ENCODE measurements at places on chromosomes 7 and 10. TPM values are rescaled to one million over a fixed set of nuclear protein-coding genes. Genes with fewer than 3 reads are reported as not detected.

GRCh38 chr10:124642088-124642710, 102.0 kb downstream of the FAM53B start:
- no peaks in the 10 kb centered on the region for H3K27me3 ChIP-seq
- H3K4me3 ChIP-seq = no peak overlapping the region
- no peak overlapping the region for H3K27ac ChIP-seq
- no peak for DNase-seq
- no peaks in the 10 kb centered on the region for H3K36me3 ChIP-seq
- peaks cover 14% of the 10 kb centered on the region for H3K4me1 ChIP-seq

SPDYE2B gene
- total RNA-seq = not detected

DNA sequence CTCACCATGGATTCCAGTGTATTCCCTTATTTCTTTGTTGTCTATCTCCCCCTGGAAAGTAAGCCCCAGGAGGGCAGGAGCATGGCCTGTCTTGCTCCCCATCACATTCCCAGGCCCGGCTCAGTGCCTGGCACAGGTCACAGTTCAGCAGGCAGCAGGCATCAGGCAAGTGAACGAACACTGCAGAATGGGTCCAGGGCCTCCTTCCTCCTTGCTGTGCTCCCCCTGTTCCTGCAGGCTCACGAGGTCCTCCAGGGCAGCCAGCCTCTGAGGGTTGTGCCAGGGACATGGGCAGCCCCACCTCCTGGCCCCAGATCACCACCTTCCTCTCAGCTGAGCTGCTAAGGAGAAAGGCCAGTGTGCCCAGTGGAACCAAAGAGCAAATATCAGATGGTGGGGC, 41.8 kb downstream of the PDLIM1 start:
- H3K36me3 ChIP-seq = no peaks in the 10 kb centered on the region
- H3K4me3 ChIP-seq = no peak overlapping the region
- no peak for DNase-seq
- peaks cover 15% of the 10 kb centered on the region for H3K4me1 ChIP-seq

DNA sequence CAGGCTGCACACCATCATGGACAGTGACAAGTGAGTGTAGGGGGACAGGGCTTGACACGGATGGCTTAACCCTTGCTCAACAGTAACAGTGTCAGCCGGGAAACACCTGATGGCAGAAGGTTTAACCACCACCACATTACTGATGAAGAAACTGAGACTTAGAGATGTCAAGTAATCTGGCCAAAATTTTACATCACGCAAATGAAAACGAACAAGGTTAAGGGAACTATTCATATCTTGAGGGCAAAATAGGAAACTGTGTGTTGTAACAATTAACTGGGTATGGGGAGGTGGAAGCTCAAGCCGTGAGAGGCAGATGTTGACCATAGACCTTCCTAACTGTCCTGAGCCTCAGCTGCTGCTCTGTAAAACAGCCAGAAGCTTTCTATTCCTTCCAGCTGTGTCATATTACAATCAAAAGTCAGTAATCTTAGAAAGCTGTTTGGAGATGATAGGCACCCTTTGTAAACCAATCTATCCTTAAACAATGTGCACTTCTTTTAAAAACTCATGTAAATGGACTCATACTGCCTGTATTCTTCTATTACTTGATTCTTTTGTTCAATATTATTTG, 68.4 kb downstream of the ABCC2 start:
- no peaks in the 10 kb centered on the region for H3K27me3 ChIP-seq
- DNase-seq = no peak
- H3K4me3 ChIP-seq = no peak overlapping the region
- H3K4me1 ChIP-seq = no peaks in the 10 kb centered on the region

- no peaks in the 10 kb centered on the region for H3K36me3 ChIP-seq
- no peak overlapping the region for H3K4me3 ChIP-seq
- H3K27me3 ChIP-seq = no peaks in the 10 kb centered on the region
- H3K4me1 ChIP-seq = no peaks in the 10 kb centered on the region
- no peak overlapping the region for H3K27ac ChIP-seq
- no peak for DNase-seq
These were observed 85.2 kb downstream of the WNT2 start for GRCh38 chr7:117237646-117238045.

GRCh38 chr10:62637249-62638061, 167.1 kb upstream of the ADO start:
- H3K4me3 ChIP-seq = no peak overlapping the region
- no peaks in the 10 kb centered on the region for H3K27me3 ChIP-seq
- no peaks in the 10 kb centered on the region for H3K4me1 ChIP-seq
- H3K27ac ChIP-seq = no peak overlapping the region

HOXA9 gene
- total RNA-seq = 2.5 TPM

- peaks cover 7% of the 10 kb centered on the region for H3K27me3 ChIP-seq
- H3K36me3 ChIP-seq = no peaks in the 10 kb centered on the region
- H3K27ac ChIP-seq = no peak overlapping the region
- no peak for DNase-seq
These were observed 112.2 kb downstream of the MYO3A start for GRCh38 chr10:26046073-26046700.
